ENCODE measurements at places on chromosomes 5 and 9.

GRCh38 chr5:7548596-7548995, 152.7 kb downstream of the ADCY2 start:
- no peak for DNase-seq

DNA sequence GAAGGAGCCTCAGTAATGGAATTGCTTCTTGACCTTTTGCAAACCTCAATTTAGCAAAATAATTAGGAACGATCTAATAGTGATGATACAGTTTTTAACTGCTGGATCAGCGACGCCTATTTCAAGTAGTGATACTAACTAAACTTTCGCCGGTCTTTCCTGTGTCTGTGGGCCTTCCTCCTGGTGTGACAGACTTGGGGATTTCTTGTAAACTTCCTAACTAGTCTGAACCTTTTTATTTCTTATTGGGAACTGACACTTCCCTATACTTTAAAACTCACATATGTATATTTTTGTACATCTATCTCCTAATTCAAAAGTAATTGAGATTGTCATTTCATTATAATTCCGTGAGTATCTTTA, 15.2 kb downstream of the ITGA1 start:
- DNase-seq: no peak

GRCh38 chr5:93909356-93909755, 168.0 kb upstream of the POU5F2 start:
- DNase-seq: no peak

- DNase-seq: no peak
Measured at GRCh38 chr9:94692601-94693000, 33.9 kb upstream of the AOPEP start.

DNA sequence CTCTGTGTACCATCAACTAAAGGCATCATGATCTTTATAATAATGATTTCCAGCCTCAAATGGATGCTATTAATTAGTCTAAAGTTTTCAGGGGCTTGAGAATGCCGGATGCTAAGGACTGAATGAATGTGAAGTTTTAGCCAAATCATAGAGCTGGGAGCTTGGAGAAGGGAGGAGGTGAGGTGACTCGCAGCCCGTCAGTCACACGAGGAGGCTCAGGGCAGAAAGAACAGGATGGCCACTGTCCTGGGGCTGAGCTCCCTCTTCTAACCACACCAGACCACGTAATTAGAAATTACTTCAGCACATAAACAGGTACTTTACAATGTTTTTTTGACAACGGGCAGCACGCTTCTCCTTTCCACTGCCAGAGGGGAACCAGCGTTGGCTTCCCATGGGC, 222.6 kb downstream of the NPR3 start:
- no peak for DNase-seq

- DNase-seq: no peak
Measured at GRCh38 chr9:126991183-126991582, 76.6 kb downstream of the RALGPS1 start.

- DNase-seq: no peak
Measured at GRCh38 chr9:134932606-134933005, 14.9 kb upstream of the FCN1 start.

- no peak for DNase-seq
Measured at GRCh38 chr5:88060194-88060593, 208.5 kb downstream of the TMEM161B start.

GRCh38 chr5:7894860-7895259, 25.9 kb downstream of the MTRR start:
- no peak for DNase-seq

- no peak for DNase-seq
Measured at GRCh38 chr5:119287547-119288111, 68.2 kb upstream of the TNFAIP8 start.

DNA sequence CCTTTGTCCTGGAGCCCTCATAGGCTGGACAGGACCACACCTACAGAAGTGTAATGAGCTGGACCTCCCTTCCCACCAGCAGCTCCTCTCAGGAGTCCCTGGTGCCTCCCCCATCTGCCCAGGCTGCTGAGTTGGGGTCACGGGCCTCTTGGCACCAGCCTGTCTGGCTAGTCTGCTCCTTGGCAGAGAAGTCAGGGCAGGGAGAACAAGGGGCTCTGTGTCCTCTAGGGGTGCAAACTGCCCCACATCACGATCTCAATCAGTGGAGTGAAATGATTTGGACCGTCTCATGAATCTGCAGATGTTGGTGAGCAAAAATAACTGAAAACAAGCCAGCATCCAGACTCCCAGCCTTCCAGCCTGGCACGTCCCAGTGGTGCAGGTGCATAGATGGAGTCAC, 14.9 kb upstream of the GFPT2 start:
- DNase-seq: no peak

DNA sequence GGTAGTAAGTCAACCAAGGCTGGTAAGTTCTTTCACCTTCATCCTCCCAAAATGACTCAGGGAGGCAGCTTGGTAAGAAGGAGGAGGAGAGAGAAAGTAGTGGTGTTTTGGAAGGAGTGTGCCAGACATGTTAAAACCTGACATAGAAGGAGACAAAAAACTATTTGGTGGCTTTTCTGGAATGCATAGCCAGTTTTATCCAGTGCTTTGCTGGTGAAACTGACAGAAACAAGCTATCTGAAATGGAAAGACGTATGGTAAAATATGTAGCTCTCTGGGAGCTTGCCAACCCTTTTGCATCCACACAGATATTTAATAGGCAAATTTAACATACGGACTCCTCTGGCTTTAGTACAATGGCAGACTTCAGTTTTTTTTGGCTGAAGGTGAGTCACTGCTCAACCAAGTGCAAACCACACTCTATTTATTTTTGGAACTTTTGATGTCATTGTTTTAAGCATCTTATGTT, 45.4 kb downstream of the RAB14 start:
- DNase-seq: no peak

- DNase-seq: no peak
Measured at GRCh38 chr5:131968396-131968954, 23.0 kb upstream of the MEIKIN start.

Data from activated naive CD8-positive, alpha-beta T cell treated with anti-CD3 and anti-CD28 coated beads, Interleukin-2, amount 50 U/mL, for 16 hours (primary cell).